Fibroblast of pulmonary artery (primary cell): ENCODE measurements at places on chromosomes 2 and 18.

DNA sequence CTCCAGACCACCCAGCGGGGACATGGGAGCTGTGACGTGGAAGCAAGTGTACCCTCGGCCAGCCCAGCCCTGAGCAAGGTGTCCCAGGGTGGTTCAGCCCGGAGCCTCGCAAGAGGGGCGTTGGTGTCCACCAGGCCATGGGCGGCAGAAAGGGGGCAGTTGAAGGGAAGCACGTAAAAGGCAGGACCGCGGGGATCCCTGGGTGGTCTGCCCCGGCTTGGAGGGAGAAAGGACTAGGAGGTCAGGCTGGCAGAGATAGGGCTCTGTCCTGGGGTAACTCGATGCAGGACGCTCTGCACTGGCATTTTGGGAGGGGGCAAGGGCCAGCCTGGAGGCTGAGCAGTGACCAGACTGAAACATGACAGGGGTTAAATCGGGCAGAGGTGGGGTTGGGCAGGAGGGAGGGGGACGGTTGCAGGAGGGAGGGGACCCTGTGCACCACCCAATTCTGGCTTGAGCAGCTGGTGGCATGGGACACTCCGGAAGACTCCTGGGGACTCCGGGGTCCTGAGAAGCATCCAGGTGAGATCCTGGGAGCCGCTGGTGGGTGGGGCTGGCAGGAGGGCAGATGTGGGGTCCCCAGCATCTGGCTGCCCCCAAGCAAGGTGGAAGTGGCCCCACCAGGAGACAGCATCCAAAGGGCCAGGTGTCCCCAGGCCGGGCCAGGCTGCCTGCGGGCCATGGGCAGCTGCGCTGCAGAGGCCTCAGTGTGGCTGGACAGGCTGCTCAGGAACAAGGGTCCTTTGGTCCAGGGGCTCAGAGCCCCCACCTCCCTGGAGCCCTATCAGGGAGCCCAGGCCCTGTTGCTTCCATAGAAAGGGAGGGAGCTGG, 46.8 kb upstream of the GPC1 start:
- no peak for DNase-seq

DNA sequence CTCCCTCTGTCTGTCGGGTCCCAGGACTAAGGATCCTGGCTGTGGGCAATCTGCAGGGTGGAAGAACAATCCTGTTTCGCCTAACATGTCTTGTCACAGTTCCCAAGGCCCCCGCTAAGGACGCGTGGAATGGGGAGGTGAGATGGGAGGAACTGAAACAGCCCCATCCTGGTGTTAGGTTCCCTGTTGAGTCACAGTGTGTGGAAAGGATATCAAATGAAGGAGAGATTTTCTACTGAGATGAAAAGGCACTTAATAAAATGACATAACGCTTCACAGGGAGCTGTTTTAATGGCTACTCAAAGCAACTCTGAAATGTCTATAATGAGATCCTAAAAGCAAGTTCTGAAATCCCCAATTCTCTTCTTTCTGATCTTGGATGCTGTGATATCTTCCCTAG, 52.5 kb downstream of the RAB31 start:
- no peak for DNase-seq

DNA sequence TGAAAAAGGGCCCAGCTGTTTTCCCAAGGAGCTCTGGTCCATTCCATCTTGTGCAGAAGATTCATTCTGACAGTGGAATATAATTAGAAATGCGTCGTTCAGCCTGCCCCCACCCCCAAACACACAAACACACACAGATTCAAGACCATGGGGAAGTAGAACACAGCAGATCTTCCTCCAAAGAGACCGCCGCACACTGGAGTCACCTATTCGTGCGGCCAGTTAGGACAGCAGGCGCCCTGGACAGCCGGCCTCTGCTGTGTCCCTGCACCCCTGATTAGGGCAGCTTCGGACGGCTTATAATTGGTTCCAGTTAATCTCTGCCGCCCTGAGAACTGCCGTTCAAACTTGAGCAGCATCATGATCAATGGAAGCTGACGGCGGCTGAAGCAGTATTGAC, 116.0 kb downstream of the GBX2 start:
- no peak for DNase-seq

- DNase-seq, result no peak
Measured at GRCh38 chr2:158184001-158184400, 82.3 kb downstream of the UPP2 start.

- DNase-seq, result no peak
Measured at GRCh38 chr18:44758861-44759631, 78.4 kb downstream of the SETBP1 start.

GRCh38 chr2:14675489-14675888, 43.0 kb downstream of the LRATD1 start:
- DNase-seq, result no peak

DNA sequence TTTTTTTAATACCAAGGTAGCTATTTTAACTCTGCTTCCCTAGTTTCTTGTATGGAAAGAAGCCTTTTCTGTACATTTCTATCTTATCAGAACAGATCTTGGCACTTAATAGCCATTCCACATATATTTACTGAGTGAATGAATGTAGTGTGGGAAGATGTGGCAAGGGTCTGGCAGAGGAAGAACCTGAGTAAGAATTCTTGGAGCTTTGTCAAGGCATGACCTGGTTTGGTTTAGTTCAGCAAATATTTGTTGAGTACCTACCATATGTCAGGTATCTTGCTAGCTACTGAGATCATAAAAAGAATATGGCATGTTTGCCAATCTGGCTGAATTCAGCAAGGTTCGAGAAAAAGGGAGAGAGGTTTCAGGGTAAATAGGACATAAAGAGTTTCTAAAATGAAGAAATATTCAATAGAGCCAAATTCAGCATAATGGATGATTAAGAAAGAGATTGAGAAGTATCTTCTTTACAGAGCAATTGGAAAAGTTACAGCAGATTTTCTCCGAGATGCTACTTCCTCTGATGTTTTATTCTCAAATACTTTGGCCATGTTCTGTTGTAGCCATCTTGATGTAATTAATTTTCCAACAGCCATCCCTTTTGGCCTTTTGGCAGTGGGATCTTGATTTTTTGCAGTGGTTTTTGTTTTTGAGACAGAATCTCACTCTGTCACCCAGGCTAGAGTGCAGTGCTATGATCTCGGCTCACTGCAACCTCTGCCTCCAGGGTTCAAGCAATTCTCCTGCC, 21.7 kb upstream of the MEP1B start:
- no peak for DNase-seq
